ENCODE measurements at places on chromosomes 11 and 22. TPM values are rescaled to one million over a fixed set of nuclear protein-coding genes. Genes with fewer than 3 reads are reported as not detected.
A peak's percentile ranks its signal among the peaks of the same experiment; 100 is the strongest.

- DNase-seq, result peak; percentile 50
Measured at GRCh38 chr11:57248780-57249383, 11.8 kb upstream of the APLNR start.

HBD gene
- polyA plus RNA-seq, result 1.2 TPM

PIH1D2 gene
- polyA plus RNA-seq, result 7.6 TPM

RASL10A gene
- polyA plus RNA-seq, result 0.27 TPM

NAALADL1 gene
- 17.4 TPM for polyA plus RNA-seq

CSF2RB gene
- 2.6 TPM for polyA plus RNA-seq

Data from left renal cortex interstitium (tissue), 4 donors.